ENCODE measurements at places on chromosomes 13 and 19.

DNA sequence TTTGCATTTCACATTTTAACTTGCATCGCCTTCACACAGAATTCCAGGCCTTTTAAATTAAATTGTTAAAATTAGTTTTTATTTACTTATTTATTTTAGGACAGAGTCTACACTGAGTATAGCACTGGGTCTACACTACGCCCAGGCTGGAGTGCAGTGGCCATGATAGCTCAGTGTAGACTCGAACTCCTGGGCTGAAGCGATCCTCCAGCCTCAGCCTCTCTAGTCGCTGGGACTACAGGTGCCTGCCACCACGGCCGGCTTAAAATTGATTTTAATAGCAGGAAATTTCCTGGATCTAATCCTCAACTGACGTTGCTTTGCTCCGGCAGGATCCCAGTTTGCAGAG, 301 bp upstream of the ZNF610 start:
- DNase-seq: no peak

GRCh38 chr13:24842549-24843274, 78.7 kb downstream of the RNF17 start:
- DNase-seq: no peak

DNA sequence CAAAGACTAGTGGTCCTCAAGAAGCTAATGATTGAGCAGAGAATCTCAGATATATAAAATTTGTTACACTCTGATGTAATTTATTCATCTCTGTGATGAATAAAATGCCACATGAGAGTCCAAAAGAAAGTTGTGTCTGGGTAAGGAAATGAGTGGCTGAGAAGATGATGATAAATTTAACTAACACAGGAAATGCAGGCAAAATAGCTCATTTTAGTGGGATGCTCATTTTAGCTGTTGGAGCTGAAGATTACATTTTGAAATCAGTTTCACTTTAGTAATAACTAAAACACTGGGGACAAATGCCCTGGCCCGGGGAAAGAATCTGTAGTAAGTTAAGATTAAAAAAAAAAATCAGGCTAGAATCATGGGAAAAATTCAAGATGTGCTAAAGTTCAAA, 35.2 kb downstream of the SPRY2 start:
- DNase-seq: no peak

DNA sequence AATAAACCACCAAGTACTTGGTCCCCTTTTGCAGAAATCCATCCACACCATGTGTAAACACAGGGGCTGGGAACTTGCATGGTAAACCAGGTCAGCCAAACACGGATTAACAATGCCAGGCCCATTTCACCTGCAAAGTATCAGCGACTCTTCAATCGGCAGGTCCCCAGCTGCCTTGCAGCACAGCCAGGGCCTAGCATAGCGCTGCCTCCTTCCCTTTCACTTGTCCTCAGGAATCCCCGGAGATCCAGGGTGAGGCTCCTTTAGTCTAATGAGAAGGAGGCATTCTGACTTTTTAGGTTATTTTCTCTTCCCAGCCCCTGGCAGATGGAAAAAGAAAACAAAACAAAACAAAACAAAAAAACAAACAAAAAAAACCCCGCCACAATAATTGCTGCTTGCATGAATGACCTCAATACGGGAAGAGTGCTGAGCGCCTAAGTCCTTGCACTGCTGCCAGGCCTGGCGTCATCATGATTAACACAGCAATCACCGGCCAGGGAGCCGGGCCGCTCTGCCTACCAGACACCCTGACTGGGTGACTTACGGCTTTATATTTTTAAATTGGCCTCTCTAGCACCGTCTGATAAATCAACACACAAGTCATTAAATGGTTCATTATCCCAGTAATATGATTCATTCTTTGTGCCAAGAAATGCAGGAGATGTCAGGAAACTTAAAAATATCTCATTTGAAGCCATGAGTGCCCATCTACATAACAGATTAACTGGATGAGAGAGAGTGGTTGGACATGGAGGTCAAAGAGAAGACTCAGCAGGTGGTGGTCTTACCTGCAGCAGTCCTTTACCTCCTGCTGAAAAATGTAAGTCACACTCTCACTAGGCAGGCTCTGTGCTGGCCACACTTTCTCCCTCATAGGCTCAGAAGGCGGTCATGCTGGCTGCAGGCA, 692.7 kb downstream of the UQCRFS1 start:
- DNase-seq: no peak

- no peak for DNase-seq
Measured at GRCh38 chr13:29315847-29316246, 279.6 kb downstream of the SLC7A1 start.

DNA sequence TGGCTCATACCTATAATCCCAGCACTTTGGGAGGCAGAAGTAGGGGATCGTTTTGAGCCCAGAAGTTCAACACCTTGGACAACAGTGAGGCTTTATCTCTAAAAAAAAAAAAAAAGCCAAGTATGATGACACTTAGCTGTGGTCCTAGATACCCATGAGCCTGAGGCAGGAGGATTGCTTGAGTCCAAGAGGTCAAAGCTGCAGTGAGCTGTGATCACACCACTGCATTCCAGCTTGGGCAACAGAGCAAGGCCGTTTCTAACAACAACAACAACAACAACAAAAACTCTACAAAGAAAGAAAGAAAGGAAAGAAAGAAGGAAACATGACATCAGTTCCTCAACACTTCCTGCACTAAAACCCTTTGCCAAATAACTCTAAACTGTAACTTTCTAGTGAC, 265.1 kb upstream of the DACH1 start:
- no peak for DNase-seq

GRCh38 chr19:42985588-42985987, 40.7 kb downstream of the PSG11 start:
- no peak for DNase-seq

GRCh38 chr19:32555786-32556185, 25.2 kb upstream of the PDCD5 start:
- no peak for DNase-seq

DNA sequence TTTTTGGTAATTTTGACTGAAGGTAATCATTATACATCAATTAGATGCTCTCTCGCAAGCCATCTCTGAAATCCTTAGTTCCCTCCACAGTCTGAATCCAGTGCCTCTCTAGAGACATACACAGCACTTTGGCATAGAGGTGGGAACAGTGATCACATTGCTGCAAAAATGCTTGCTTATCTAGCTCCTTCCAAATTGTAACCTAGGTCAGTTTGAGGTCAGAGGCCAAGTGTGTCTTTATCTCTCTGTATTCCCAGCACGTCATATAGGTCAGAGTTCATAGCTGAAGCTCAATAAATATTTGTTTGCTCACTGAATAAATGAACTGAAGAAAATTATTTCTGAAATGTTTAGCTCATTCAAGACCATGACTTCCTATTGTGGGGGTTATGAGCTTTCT, 462.5 kb downstream of the DIAPH3 start:
- no peak for DNase-seq

- DNase-seq: no peak
Measured at GRCh38 chr13:102772042-102772425, 1.6 kb downstream of the TEX30 start.

DNA sequence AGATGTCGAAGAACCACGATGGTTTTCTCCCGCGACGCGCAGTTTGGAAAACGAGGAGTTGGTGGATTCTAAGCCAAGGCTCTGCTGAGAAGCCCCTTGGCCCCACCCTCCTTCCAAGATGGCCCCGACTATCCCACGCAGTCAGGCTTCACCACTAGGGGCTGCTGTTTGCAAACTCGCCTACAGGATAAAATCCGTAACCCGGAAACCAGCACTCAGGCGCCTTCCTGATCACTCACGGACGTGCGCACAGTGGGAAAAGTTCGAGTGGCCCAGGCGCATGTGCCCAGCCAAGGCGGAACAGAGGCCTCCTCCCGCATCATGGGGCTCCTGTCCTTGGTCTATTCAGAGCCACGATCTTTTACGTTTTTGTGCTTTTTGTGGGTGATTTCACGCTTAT, 19.2 kb upstream of the UQCR11 start:
- peak; percentile 61 for DNase-seq

DNA sequence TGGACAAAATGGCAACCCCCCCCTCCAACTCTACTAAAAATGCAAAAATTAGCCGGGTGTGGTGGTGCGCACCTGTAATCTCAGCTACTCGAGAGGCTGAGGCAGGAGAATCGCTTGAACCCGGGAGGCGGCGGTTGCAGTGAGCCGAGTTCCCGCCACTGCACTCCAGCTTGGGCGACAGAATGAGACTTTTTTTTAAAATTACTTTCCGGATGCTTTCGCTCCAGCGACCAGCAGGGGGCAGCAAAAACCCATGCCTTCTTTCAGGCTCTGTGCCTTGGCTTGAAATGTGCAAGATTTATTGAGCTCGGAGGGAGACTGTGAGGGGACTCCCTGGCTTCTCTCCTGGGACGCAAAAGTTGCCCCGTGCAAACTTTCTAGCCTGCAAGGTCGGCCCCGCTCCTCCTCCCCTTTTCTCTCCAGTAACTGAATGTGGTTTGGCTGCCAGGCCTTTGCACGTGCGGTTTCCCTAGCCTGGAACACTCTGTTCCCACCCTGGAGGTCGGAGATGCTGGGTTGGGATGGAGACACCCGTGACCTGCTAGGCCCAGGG, 61.4 kb upstream of the NFIC start:
- peak; percentile 78 for DNase-seq

- DNase-seq: no peak
Measured at GRCh38 chr19:35290381-35291127, 1.4 kb upstream of the MAG start.

- no peak for DNase-seq
Measured at GRCh38 chr19:18745012-18745735, 45.9 kb downstream of the COMP start.

GRCh38 chr19:31392464-31392863, 43.2 kb upstream of the TSHZ3 start:
- DNase-seq: no peak

GRCh38 chr19:7975037-7975436, 30.4 kb downstream of the ELAVL1 start:
- no peak for DNase-seq

- no peak for DNase-seq
Measured at GRCh38 chr13:28408235-28408848, 86.6 kb downstream of the FLT1 start.

GRCh38 chr13:64041296-64041695, 2625.6 kb upstream of the PCDH20 start:
- no peak for DNase-seq

GRCh38 chr13:41222259-41222852, 28.0 kb upstream of the KBTBD7 start:
- peak; percentile 54 for DNase-seq
